ENCODE measurements at places on chromosomes 7 and 10.

DNA sequence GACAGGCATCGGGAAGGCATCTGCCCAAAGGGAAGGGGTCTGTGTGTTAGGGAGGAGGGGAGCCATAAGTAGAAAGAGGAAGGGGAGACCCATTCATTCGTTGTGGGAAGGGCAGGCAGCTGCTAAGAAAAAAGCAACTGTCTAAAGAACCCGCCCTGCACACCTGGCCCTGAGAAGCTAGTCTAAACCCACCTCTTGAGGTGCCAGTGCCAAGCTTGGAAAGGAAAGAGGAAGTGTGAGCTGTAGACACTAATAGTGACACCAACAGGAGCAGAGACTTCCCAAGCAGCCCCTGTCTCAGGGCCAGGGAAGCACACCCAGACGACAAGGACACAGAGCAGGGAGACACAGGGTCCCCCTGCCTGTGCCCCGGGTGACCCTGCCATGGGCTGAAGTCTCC lies 40.8 kb upstream of the PRSS58 start:
- no peak for DNase-seq

GRCh38 chr7:109261781-109262180 lies 692.1 kb downstream of the DNAJB9 start:
- no peak for DNase-seq

DNA sequence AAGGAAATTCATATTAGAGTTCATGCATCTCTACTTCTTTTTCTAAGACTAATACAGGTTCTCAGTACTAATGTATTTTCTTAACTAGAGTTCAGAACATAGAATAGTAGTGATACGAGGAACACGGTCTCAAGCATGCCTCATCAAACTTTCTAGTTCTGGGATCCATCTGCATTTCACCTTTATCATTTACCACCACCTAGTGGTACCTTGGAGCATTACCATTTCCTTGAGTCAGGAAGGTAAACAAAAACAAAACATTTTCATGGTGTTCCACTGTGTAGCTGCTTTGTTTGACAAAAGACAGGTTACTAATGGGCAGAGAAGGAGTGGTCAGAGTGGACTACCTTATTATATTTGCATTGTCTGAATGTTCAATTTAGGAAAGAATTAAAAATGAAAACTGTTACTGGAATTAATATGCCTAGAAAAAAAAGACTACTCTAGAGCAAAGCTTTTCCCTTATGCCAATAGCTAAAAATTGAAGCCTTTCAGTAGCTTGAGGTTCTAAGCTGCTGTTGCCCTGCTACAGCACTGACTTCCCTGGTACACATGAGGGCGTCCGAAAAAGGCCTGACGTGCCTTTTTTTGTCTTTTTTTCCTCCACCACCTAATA lies 44.5 kb downstream of the STARD3NL start:
- peak; percentile 16 for DNase-seq

- DNase-seq = no peak
Measured at GRCh38 chr10:4334015-4334414, 492.0 kb upstream of the AKR1E2 start.

GRCh38 chr7:93145354-93145753 lies 2.8 kb downstream of the SAMD9L start:
- DNase-seq = no peak

GRCh38 chr10:85611746-85612377 lies 754.7 kb downstream of the GRID1 start:
- no peak for DNase-seq

GRCh38 chr7:50553973-50554372 lies 11.2 kb downstream of the DDC start:
- DNase-seq = no peak

DNA sequence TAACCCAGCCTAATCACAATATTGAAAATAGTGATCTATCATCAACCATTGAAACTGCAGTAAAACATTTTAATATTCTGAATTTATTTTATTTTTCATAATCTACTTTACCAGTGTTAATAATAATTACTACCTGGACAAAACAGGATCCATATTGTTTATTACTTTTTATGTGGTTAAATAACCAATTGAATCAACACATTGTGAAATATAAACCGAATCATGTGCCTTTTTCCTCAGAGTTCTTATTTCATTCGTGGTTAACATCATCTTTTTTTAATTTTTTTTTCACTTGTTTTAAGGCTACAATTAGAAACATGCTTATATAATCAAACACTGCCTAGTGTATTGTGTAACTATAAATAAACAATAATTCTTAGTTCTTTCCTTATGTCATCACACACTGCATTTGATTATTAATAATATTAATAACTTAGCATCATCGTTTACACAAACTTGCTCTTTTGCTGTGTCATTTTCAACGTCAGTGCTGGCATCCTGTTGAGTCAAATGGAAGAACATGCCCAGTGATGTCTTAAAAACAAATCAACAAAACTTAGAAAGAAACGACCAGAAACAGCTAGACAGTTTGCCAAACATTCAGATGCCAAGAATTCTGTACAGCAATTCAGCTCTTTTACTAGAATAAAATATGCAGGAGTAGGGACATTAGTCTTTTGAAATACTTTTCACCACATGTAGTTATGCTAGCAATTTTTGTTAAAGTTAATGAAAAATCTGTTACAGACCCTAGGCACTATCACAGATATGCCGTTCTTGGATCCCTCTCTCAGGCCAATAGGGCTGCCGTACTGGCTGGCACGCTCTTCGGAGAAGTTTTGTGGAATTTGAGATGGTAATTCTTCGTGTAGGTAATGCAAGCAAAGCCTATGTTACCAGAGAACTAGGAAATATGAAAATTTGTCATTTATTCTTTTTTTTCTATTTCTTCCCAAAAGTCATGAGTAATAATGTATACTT lies 330.4 kb upstream of the SEMA3A start:
- no peak for DNase-seq

DNA sequence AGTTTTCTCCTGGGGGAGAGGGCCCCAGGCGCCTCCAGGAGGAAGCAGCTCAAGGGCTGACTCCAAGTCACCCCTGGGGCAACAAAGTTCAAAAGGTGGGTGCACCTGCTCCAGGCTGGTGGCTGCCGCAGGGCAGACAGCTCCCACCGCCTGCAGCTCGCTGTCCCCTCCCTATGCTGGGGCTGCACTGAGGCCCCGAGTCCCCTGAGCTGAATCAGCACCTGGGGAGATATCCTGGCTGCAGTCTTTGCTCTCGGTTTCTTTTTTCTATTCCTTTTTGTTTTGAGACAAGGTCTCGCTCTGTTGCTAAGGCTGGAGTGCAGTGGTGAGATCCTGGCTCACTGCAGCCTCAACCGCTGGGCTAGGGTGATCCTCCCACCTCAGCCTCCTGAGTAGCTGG lies 183.4 kb downstream of the DNAJB6 start:
- no peak for DNase-seq

DNA sequence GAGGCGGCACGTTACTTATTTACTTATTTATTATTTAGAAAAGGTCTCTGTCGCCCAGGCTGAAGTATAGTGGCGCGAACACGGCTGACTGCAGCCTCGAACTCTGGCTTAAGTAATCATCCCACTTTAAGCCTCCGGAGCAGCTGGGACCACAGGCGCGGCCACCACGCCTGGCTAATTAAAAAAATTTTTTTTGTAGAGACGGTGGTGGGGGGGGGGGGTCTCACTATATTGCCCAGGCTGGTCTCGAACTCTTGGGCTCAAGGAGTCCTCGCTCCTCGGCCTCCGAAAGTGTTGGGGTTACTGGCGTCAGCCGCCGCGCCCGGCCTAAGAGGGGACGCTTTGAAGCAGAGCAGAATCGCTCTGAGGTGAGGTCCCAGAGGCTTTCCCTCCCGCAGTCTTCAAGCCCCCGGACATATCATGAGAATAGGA lies 675 bp upstream of the FRAT2 start:
- no peak for DNase-seq

DNA sequence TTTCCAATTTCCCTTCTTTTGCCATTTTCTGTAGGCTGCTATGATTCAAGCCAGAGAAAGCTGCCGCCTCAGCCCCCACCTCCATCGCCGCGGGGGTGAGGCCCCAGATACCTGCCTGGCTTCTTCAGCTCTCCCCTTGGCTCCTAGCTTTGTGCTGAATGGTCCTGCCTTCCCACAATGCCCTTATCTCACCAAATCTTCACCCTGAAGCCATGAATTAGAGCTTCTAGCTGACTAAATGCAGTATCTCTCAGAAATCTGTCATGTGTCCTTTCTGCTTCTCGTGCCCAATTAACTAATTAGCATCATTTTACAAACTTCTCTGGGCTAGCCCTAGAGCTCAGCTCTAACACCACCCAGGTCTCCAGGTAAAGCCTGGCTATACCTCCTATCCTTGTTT lies 32.2 kb upstream of the GPNMB start:
- no peak for DNase-seq

- no peak for DNase-seq
Measured at GRCh38 chr7:90625051-90625450, 28.9 kb downstream of the CDK14 start.

- no peak for DNase-seq
Measured at GRCh38 chr7:1591876-1592275, 22.0 kb upstream of the PSMG3 start.

DNA sequence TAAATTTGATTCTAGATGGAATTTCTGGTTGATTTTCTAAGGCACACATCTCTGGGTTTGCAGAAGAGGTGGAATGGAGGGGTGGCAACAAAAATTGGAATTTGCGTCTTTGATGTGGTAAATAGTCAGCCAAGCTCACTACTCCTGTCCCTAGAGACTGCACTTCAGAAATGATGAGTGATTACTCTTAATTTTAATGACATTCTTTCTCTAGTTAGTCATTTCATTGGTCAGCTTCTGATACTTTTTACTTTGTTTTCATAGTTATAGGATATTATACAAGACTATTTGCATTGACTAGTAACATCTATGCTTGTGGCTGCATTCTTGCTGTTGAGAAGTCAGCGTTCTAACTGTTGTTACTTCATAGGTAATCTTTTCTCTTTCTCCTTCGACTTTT lies 658.3 kb downstream of the SUGCT start:
- no peak for DNase-seq

DNA sequence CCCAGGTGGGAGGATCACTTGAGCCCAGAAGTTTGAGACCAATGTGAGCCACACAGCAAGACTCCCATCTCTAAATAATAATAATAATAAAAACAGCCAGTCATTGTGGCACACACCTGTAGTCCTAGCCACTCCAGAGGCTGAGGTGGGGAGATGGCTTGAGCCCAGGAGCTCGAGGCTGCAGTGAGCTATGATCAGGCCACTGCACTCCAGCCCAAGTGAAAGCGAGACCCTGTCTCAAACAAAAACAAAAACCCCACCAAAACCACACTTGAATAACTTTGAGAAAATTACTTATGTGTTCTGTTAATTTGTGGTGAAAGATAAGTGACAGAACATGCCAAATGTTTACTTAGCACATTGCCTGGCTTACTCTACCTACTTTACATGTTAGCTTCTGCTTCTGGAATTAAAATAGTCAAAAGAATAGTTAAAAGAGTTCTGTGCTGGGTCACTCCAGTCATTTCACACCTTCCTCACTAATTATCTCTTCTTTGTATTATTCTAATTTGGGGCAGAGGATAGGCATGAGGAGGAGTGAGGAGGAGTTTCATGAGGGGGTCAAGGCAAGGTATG lies 9.8 kb downstream of the TMEM60 start:
- no peak for DNase-seq

DNA sequence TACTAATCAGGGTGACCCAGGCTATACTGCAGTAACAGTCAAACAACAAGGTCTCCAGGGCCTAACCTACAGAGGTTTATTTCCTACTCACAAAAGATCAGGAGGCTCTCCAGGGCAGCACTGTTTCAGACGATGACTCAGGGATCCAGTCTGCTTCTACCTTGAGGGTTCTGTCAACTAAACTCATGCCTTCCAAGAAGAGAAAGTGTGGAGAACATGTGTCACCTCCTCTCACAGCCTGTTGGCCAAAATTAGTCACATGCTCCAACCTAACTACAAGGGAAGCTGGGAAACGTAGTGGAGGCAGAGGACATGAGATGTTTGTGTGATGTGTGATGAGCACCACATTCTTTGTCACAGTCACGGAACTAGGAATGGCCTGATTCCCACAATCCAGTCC lies 14.7 kb upstream of the INA start:
- no peak for DNase-seq

- no peak for DNase-seq
Measured at GRCh38 chr7:5211730-5212482, 21.9 kb downstream of the WIPI2 start.

- DNase-seq = no peak
Measured at GRCh38 chr10:3672220-3672619, 112.8 kb downstream of the KLF6 start.

- DNase-seq = no peak
Measured at GRCh38 chr7:123724817-123725253, 24.0 kb downstream of the WASL start.
